ENCODE measurements at places on chromosomes 13 and 19.

GRCh38 chr19:7598180-7598579, 2.5 kb downstream of the CAMSAP3 start:
- DNase-seq = no peak

- DNase-seq = no peak
These were observed 67.8 kb downstream of the DGKH start for GRCh38 chr13:42116225-42116624.

DNA sequence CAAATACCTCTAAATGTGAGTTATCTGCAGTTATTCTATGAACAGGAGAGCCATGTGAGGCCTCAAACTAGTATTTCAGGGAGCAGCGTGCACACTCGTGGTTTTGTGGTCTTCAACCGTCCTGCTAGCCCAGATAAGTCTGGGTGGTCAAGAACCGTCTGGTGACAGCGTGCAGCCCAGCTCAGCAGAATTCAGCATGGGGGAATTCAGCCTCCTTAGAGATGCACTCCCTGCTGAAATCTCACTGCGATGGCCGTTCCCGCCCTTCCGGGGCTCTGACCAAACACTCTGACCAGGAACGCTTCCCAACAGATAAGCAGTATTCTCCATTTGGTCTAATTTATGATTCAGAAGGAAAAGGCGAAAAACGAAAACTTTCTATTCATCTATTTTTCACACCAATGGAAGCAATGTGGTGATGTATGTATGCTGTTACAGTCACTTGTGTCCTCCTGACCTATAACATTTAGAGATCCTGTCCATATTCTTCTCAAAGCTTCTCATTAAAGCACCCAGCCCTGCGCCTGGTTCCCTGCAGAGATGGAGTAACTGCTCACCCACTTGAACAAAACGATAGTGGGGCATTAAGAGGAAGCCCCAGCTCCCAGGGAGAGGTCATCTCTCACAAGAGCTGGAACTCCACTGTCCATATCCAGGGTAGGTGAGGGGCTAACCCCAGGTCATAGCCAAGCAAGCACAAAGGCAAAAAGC, 2.9 kb downstream of the ANKRD27 start:
- no peak for DNase-seq

- no peak for DNase-seq
These were observed 1.8 kb downstream of the CDX2 start for GRCh38 chr13:27967203-27967735.

DNA sequence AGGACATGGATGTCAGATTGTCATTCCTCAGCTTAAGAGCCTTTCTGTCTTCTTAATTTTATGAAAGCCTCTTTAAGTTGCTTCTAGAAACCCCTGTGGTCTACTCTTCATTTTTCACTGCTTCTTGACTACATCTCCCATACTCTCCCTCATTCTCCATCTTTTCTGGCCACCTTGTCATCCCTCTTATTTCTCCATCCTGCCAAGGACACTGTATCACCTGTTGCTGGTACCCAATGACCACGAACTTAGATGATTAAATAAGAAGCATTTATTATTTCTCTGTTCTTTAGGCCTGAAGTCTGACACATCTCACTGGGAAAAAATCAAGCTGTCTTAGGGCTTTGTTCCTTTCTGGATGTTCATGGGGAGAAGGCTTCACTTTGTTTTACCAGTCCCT, 9.2 kb downstream of the ZNF223 start:
- DNase-seq = no peak

DNA sequence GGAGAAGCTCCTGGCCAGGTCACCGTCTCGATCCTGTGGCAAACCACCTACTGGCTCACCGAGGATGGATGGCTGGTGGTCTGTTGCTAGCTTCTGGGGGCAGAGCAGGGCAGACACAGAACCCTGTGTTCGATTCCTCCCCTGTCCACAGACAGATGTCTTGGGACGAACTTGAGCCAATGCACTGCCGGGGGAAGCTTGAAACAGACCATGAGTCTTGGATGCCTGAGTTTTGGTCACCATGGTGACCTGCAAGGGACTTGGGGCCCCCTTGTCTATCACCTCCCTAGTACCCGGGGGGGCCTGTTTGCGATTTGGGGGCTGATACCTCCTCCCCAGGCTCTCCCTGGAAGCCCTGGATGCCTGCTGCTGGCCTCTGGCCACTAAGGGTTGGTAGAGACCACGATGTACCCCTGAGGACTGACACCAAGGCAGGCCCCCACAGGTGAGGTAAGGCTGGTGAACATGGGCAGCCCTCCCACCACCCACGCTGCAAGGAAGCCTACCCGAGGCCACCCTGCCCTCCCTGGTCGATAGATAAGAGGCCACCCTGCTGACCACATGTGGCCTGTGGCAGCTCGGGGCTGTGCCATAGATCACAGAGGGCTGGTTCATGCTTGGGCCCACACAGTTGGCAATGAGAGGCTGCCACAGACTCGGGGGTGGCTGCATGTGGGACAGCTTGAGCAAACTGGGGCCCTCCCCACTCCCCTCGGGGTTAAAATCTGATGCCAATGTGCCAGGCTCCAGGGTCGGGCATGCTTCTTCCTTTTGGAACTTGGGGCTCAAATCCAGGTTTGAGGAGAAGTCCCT, 10.7 kb downstream of the IQCN start:
- no peak for DNase-seq

- DNase-seq = no peak
These were observed 581.6 kb upstream of the SGCG start for GRCh38 chr13:22599156-22599555.

GRCh38 chr13:32837307-32837972, 178.8 kb upstream of the KL start:
- no peak for DNase-seq

DNA sequence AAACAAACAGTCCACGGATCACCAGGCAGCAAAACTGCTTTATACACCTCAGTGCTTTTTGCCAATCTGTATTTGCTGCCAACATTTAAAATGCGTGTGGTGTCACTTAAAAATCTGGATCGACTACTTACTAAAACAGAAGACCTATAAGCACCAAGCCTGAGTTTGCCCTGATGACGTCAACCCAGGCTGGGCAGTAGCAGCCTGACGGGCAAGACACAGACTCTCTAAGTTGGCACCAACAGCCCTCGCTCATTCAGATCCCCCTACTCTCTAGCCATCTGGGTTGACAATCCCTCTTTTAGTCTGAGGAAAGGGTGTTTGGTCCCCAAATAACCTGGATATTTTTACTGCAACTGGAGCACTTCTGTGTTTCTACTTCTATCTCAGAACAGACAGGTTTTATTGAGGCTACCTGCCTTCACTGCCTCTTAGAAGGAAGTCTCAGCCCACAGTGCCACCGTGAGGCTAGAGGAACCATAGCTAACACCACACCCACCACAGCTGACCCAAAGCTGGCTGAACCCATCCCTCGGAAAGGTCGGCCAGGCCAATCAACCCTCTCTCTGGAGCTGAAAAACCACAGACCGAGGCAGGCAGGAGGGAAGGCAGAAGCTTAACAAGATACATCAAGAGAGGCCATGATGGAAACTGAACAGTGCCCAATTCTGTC, 6.9 kb downstream of the SUGP2 start:
- no peak for DNase-seq

DNA sequence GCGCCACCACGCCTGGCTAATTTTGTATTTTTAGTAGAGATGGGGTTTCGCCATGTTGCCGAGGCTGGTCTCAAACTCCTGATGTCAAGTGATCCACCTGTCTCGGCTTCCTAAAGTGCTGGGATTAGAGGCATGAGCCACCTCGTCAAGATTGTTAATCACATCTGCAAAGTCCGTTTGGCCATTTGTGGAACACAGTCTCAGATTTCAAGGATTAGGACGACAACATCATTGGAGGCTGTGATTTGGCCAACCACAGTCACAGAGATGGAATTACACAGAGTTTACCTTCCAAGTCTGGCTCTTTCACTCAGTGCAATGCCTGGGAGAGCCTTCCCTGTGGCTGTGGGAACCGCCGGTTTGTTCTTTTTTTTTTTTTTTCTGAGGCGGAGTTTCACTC, 17.8 kb downstream of the SULT2B1 start:
- no peak for DNase-seq

DNA sequence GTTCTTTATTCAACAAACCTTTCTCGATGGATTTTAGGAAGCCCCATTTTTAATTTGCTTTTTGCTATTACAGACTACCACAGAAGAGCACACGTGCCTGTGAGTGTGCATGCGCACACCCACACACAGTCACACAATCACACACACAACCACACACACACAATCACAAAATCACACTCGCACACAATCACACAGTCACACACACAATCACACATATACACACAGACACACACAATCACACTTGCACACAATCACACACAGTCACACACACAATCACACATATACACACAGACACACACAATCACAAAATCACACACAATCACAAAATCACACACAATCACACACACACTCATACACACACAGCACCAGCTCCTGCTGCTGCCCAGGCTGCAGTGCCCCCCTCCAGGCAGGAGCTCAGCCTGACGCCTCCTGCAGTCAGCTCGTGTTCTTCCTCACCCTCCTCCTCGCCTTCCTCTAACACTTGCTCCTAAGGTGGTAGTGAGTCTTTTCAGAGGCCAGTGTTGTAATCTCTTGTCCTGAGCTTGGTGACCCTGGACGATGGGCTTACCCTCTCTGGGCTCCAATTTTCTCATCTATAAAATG, 125.0 kb upstream of the SOX1 start:
- no peak for DNase-seq

DNA sequence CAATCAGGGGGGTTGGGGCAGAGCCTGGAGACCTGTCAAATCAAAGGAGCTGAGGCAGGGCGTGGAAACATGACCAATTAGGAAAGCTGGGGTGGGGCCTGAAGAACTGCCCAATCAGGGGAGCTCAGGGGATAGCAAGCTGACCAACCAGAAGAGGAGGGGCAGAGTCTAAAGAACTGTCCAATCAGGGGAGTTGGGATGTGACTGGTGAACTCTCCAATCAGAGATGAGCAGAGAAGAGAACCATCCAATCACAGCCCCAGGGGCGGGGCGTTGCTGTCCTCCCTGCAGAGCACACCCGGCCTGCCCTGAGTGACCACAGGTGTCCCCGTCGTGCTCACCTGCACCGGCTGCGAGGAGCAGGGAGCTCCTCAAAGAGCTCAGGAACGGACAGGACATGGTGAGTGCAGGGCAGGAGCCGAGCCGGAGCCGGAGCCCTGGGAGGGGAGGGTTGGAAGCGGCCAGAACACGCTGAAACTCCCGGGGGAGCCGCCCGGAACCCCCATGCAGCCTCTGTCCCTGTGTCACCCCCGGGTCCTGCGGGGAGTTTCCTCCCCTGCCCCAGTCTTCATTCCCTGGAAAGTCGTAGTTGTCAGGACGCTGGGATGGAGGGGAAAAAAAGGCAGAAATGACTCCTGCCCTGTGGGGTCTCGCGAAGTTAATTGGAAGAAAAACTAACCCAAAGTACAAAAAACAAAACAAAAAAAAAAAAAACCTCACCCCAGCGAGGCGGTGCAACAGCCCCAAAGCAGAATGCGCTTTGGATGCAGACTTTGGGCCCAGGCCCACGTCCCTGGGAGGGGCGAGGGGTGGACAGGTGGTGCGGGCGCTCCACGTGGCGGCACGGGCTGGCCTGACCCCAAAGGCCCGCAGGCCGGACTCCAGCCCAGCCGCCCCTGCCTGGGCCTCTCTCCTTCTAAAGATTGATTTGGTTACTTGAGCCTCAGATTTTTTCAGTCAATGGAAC, at the start of gene ZNF556:
Gene ZNF556, plus strand, starts transcription at position 311 of the 967 bp plus-strand sequence. Its CDS starts 87 bp downstream, at position 398.
- no peak for DNase-seq

- DNase-seq = no peak
These were observed 20.1 kb upstream of the MIER2 start for GRCh38 chr19:364496-365287.

- DNase-seq = no peak
These were observed 4.8 kb upstream of the SERP2 start for GRCh38 chr13:44368599-44369368.

GRCh38 chr13:90414691-90415596, 932.5 kb upstream of the MIR17HG start:
- DNase-seq = no peak

- no peak for DNase-seq
These were observed 1.0 kb downstream of the AXL start for GRCh38 chr19:41219924-41220567.

GRCh38 chr19:682678-683320, 6.6 kb downstream of the FSTL3 start:
- DNase-seq = no peak

DNA sequence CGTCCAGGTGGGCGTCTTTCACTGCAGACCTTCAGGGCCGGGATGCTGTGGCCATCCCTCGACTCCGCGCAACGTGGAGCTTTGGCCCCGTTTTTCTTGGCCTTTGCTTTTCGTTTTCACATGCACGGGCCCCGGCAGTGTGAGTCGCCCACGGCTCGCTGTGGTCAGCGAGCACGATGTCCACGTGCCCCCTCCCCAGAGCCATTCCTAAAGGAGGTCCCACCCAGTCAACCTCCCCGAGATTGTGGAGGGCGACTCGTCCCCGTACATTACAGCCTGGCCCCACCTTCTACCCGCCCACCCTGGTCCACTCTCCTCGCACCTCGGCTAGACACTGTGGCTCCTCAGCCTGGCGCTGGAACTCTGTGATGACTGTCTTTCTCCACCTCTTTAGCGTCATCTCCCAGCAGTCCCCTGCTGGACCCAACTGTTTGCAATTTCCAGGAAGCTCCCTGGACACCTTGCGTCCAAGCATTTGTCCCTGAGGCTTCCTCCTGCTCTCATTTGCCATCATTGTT, 405 bp downstream of the ZNF446 start:
- no peak for DNase-seq

- no peak for DNase-seq
These were observed 221.2 kb downstream of the DCLK1 start for GRCh38 chr13:35909837-35910540.

DNA sequence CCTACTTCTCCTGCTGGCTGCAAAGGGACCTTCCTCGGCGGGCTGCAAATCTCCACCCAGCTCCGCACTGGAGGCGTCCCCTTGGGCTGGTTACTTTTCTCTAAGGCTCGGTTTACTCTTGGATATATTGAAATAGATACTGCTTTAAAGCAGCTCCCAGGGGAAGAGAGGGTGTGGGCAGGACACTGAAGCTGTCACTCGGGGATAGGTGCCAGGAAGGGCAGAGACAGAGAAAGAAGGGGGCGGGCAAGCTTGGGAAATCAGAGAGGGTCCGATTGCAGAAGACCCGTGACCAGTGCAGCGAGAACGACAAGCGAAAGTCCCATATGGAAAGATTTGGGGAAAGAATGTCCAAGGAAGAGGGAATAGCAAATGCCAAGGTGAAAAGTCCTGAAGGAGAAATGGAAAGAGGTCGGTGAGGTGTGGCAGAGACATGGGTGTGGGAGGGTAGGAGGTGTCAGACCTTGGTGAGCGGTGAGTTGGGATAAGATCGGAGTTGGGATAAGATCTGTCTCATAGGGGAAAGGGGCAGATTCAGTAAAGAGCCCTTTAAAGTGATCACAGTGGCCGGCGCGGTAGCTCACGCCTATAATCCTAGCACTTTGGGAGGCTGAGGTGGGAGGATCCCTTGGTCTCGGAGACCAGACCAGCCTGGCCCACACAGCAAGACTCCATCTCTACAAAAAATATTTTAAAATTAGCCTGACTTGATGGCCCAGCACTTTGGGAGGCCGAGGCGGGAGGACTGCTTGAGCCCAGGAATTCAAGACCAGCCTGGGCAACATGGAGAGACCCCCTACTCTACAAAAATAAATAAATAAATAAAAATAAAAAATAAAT, 618 bp downstream of the THSD8 start:
- DNase-seq = no peak

- peak; percentile 91 for DNase-seq
These were observed at the start of gene FUZ for GRCh38 chr19:49812997-49813861. Gene FUZ (minus strand): TSS chr19:49813292. CDS start chr19:49813106, 186 bp downstream.
